ENCODE measurements at places on chromosomes 4 and X.

GRCh38 chr4:30945586-30945985, 225.4 kb downstream of the PCDH7 start:
- DNase-seq, result no peak

DNA sequence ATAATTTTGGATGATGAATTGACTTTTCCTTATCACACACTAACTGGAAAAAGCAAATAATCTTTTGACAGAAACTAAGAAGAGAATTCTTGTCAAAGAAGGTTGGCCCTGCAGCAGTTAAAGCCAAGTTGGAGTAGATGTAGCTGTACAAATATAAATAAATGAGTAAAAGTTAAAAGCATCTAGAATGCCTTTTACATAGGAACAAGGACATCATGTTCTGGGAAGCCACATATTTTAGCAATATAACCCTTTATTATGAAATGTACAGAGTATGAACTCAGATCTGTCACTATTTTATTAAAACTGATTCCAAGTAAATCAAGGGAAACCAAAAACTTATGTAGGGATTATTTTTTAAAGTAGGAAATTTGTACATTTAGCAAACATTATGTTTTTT, 269.4 kb upstream of the FAT4 start:
- no peak for DNase-seq

- DNase-seq, result no peak
Measured at GRCh38 chrX:65195621-65196020, 219.4 kb upstream of the ZC4H2 start.

DNA sequence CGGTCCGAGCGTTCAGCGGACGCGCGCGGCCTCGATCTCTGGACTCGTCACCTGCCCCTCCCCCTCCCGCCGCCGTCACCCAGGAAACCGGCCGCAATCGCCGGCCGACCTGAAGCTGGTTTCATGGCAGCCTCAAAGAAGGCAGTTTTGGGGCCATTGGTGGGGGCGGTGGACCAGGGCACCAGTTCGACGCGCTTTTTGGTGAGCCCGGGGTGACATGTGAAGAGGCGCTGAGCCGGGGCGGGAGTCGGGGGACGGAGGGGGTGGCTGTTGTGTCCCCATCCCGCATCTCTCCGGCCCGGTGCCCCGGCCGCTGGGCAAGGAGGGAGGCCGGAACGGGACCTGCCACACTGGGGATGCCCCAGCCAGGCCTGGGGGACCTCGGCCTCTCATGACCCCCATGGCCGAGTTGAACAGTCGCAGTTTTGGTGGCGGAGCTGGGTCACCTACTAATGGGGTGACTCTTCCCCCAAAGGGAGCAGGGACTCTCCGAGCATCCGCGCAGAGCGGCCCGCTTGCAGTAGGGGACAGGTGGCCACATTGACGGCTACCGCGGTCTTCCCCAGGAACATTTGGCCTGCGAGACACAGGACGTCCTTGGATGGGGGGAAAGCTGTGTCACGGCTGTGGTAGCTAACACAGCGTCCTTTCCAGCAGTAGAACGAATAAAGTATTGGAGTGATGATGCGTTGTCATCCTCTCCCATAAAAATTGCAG, at the start of gene GK:
Gene GK (plus strand): TSS at position 9 of the 717 bp plus-strand sequence. CDS start 115 bp downstream, at position 124.
- DNase-seq, result peak; percentile 22

- DNase-seq, result no peak
Measured at GRCh38 chr4:11471618-11472017, 42.9 kb upstream of the HS3ST1 start.

- no peak for DNase-seq
Measured at GRCh38 chrX:12611471-12611870, 179.7 kb upstream of the PRPS2 start.

DNA sequence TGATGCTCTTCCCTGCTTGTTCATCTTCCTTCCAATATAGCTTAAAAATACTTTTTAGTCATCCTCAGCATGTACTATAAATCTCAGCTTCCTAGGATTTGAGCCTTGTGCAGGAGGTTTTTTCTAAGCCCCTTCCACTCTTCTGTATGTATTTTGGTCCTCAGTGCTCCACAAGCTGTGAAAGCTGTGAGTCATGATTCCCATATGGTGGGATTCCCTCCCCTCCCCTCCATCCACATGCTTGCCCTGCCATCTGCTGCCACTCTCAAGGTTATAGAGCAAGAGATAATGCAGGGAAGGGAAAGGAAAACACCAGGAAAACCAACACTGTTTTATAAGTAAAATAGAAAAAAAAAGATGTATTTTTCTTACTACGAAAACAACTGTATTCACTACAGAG, 58.5 kb upstream of the AP1S2 start:
- DNase-seq, result no peak

DNA sequence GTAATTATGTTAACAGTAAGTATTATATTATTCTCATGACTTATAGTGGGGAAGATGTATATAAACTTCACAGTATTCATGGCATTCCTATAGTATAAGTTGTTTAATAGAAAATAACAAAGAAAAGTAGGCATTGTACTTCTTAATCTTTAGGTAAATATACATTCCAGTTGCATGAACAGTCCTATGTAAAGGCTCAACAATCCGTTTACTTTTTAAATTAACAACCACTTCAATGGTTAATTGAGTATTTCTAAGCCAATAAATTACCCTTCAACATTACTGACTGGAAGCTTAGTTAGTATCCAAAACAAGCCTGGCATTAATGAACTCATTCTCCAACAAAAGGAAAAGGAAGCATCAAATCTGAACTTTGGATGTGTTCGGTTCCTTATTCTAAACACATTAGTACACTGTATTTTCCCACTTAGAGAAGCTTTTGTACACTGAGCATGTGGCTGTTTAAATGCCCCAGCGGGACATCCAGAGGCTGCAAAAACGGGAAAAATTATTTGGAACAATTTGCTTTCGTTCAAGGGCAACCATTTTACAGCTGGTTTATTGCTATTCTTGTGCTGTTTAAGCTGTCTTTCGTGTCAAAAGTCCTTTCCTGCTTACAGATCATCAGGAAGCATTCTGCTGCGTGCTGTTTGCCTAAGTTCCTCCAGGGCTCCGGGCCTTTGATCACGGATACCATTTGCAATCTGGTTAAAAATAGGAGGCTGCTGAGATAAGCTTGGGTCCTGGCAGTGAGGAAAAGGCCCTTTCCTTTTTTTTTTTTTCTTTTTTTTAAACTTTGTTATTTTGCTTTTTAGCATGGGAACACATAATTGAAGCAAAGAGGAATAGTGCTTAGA, 460.3 kb downstream of the SPRY1 start:
- no peak for DNase-seq

DNA sequence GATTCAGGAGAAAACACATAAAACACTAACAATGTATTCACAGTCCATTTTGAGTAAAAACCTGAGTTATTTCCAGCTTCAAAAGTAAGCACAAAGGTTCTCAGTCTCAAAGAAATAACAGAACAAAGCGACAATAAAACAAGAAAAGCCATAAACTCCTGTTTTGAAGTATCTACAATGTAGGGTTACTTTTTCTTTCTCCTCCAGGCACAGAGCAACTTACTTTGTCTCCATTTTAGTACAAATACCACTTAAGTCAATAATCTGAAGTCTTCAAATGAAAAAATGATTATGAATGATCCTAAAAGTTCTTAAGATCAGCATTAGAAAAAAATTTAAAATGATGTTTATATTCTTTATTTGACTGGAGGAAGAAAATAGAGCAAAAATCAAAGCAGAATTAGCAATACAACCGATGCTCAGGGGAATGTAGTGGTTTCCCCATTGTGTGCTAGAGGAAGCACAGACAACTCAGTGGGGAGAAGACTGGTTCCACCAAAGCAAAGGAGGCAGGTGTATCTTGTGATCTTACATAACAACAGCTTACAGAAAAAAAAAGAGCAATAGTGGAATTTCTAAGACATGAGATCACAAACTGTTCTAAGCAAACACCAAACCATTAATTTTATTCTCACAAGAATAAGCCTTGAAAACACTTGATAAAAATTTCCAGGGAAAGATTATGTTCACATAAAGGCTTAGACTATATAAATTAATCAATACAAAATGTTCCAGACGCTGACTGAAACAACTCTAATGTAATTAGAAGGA, 35.1 kb downstream of the EPHA5 start:
- no peak for DNase-seq

GRCh38 chrX:17597836-17598439, 139.4 kb upstream of the SCML1 start:
- peak; percentile 51 for DNase-seq

DNA sequence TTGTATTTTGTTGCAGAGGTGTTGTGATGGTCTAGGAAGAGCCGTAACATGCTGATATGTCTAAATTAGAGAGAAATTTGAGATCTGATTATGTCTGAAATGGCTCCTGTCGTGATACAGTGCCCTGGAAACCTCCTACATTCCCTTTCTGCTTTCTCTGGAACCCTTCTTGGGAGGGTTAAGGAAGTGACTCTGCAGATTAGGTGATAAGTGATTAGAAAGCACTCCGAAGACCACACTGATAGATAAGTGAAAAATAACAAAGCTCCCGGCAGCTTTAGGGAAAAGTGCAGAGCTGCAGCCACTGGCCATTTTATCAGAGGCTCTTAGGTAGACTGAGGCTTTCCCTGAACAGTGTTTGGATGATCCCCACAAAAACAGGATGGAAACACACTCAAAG, 110.6 kb downstream of the MGST2 start:
- no peak for DNase-seq

DNA sequence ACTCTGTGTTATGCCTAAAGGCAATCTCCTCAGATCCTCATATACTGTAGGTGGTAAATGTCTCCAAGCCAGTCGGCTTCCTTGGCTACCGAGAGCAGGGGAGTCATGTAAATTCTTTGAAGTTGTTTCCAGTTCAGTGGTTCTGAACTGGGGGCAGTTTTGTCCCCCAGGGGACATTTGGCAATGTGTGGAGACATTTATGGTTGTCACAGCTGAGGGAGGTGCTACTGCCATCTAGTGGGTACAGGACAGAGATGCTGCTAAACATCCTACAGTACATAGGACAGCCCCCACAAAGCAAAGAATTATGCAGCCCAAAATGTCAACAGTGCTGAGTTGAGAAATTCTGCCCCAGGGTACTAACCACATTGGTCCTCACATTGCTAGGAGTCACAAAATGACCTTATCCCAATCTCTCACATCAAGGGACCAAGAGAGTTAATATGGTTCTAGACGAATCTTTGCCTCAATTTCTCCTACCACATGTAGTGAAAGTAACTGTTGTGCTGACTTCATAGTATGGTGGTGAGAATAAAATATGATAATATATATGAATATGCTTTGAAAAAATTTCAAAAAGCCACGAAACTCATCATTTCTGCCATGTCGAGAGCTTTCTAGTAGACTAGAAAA, 104.4 kb upstream of the ARHGAP24 start:
- DNase-seq, result no peak

GRCh38 chr4:123452616-123453015, 56.0 kb downstream of the SPRY1 start:
- DNase-seq, result no peak
